Right lobe of liver (tissue), 6 donors: ENCODE measurements at places on chromosomes 11 and 22. TPM values are rescaled to one million over a fixed set of nuclear protein-coding genes. Genes with fewer than 3 reads are reported as not detected.

Gene TCN1
- total RNA-seq, result not detected

Gene MUC15
- total RNA-seq, result not detected

Gene SLC17A6
- not detected for total RNA-seq

Gene RFPL1
- total RNA-seq, result 0.35 TPM

Gene ARHGEF17
- total RNA-seq, result 5.4 TPM

Gene GGTLC2
- total RNA-seq, result not detected

Gene DGCR6
- total RNA-seq, result 3.1 TPM

Gene MS4A7
- 10.9 TPM for total RNA-seq

Gene IL17REL
- not detected for total RNA-seq

Gene LSP1
- 6.2 TPM for total RNA-seq

Gene SEPTIN5
- 1.6 TPM for total RNA-seq

Gene BCO2
- total RNA-seq, result 118 TPM

Gene SFI1
- total RNA-seq, result 12.6 TPM

Gene P2RY6
- 0.55 TPM for total RNA-seq

Gene GRK3
- total RNA-seq, result 3.0 TPM

Gene OR6T1
- total RNA-seq, result not detected

Gene HORMAD2
- total RNA-seq, result 1.8 TPM

Gene NLRP6
- total RNA-seq, result 1.8 TPM

Gene CSF2RB
- 0.88 TPM for total RNA-seq

Gene POTEH
- total RNA-seq, result not detected

Gene UPK2
- not detected for total RNA-seq

Gene FERMT3
- 9.2 TPM for total RNA-seq

Gene ARHGAP20
- 0.68 TPM for total RNA-seq

Gene OSBP
- total RNA-seq, result 44.9 TPM

Gene CDC42BPG
- 1.00 TPM for total RNA-seq

Gene UCP2
- total RNA-seq, result 9.7 TPM

Gene CASP12
- not detected for total RNA-seq

Gene TSPAN18
- 10.6 TPM for total RNA-seq

Gene MMP10
- total RNA-seq, result not detected

Gene FAM180B
- total RNA-seq, result not detected

Gene MS4A3
- total RNA-seq, result 1.2 TPM
